ENCODE measurements at places on chromosomes 3 and 15.

DNA sequence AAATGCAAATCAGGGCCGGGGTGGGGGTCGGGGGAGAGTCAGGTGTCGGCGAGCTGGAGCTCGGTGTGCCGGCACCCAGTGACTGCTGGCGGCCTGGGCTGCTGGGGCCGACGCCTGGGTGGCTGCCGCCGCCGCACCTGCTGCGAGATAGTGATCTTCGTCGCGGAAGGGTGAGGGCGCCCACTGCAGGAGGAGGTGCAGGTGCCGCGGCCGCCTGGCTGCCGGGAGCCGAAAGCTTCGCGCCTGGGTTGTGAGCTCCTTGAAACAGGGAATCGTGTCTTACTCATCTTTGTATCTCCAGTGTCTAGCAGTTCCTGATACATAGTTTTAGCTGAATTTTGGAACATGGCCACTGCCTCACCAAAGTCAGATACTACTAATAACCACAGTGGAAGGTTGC is 64.0 kb upstream of the CPOX start:
- DNase-seq = no peak

DNA sequence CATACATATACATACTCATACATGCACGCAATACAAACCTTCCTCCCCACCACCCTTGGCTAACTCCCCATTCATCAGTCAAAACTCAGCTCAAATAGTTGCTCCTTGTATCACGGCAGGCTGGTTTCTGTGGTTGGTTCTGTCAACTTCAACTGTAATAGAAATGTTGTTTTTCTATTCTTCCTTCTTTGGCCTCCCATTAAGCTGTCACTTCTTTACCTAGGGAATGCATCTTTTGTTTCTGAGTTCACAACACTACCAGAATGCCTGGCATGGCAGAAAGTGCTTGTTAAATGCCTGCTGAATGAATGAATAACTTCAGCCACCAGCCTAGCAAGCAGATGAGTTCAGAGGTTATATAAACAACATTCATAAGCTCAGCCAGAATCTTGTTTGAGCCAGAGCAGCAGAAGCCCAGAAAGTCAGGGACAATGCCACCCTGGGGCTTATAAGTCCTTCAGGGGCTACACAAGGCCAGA is 63.1 kb downstream of the B3GALNT1 start:
- DNase-seq = peak; percentile 10

DNA sequence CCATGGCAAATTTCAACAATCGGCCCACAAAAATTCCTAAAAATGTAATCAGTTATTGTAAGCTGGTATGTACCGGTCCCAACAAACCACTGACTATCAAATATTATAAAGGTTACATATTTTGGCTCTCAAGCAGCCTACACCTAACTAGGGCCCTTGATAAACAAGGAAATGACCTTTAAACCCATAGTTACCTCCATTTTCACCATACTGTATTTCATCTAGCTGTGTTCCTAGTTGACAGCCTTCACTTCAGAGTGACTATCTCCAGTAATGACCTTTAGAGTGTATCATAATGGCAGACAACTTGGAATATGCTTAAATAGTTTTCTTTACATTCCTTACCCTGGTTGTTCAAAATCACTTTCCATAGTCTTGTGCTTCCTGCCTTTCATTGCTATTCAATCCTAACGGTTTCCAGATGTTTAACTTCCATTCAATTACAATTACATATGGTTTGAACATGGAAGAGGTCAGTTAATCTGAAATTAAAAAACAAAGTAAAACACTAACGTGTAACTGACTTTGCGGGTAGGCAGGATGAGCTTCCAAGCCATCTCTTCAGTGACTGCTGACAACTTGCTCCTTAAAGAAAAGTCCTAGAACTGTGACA is 111.9 kb upstream of the TSC22D2 start:
- no peak for DNase-seq

- DNase-seq = no peak
Measured at GRCh38 chr15:100947760-100948429, 28.7 kb downstream of the LRRK1 start.

DNA sequence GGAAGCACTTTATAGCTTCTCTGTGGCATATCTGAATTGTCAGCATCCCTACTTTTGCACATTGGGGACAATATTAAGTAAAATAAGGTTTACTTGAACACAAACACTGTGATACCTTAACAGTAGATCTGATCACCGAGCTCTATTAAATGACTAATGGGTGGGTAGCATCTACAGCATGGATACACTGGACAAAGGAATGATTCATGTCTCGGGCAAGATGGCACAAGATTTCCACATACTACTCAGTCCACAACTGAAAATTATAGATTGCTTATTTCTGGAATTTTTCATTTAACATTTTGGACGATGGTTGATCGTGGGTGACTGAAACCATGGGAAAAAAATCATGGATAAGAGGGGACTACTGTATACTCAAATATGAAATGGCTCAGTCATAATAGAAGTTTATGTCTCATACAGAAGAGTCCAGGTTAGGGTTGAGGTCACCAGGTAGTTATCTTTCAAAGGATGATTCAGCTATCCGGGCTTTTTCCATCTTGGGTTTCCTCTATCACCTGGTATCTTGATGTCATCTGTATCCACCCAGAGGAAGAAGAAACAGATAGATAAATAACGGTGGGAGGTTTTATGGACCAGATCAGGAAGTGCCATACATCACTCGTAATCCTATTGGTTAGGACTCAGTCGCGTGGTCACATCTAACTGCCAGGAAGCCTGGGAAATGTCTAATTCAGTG is 320.0 kb upstream of the RARB start:
- DNase-seq = no peak

DNA sequence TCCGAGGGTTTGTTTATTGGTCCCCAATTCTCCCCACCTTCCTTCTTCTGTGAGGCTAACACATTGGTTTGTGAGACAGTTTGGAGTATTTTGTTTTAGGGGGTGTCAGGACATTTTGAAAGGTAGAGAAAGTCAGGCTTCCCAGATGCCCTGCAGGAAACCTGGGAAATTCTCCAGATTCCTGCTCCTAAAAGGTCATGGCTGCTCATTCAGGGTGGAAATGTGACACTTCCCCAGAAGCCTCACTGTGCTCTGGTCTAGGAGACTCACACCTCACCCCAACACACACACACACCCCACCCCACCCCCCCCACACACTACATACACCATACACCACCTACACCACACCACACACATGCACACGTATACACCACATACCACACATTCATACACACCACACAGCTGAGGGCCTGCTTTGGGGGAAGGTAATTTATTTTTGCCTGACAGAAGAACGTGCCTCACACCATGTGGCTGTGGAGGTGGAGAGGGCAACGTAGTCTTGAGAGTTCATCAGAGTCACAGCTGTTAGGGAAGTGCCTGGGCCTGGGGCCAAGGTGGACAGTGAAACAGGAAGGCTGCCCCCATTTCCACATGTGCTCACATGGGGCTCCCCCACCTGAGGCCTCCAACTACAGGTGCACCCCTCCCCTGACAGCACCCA is 40.4 kb upstream of the LIMD1 start:
- DNase-seq = no peak

GRCh38 chr3:14410503-14411165 is 8.2 kb downstream of the SLC6A6 start:
- DNase-seq = peak; percentile 85

DNA sequence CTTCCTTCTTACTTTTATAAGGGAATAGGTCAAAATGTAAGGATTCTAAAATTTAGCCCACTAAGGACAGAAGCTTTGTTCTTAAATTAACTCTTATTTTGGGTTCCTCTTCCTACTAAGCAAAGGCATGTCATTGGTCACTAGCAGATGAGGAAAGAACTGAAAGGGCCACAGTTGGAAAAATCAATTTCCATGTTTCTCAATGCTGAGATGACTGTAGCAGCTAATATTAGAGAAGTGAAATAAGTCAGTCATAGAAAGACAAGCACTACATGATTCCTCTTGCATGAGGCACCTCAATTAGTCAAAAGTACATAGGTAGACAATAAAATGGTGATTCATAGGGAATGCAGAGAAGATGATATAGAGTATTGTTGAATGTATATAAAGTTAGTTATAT is 353.7 kb downstream of the RSL24D1 start:
- DNase-seq = no peak

DNA sequence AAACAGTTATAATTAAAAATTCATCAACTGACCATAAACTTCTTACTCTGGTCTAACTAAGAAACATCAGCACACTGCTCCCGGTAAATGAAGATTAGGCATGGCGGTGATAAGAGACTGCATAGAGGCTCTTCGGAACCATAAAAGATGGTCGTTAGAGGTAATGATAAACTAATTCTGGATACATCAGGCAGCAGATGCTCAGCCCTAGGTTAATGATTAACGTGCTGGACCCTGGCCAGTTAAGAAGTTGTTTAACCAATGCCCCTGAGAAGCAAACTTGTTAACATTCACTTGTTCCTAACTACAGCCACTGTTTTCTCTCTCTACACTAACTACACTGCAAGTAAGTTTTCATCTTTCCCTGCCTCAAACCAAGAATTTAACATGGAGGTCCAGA is 111.5 kb downstream of the PDZRN3 start:
- no peak for DNase-seq

DNA sequence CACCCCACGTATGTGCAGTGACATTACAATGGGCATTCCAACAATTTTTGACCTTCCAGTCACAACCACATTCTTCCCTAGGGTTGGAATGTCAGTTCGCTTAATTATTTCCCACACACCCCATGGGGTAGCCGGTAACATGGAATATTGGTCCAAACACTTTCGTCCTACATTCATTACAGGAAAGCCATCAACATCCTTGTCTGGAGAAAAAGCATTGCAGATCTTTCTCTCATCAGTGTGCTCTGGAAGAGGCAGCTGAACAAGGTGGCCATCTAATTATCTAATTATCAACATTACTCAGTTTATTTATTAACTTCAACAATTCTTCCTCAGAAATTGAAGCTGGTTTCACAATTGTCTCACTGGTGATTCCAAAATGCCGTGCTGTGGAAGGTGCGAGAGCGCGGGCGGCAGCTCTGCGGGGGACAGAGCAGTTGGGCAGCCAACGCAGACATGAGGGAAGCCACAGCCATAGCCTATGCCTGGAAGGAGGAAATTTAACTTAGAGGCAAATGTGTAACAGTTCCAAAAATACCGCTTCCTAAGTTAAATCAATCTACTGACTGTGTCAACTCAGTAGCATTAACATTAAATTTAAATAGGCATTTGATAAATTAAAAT is 1158.9 kb upstream of the EPHA6 start:
- no peak for DNase-seq

DNA sequence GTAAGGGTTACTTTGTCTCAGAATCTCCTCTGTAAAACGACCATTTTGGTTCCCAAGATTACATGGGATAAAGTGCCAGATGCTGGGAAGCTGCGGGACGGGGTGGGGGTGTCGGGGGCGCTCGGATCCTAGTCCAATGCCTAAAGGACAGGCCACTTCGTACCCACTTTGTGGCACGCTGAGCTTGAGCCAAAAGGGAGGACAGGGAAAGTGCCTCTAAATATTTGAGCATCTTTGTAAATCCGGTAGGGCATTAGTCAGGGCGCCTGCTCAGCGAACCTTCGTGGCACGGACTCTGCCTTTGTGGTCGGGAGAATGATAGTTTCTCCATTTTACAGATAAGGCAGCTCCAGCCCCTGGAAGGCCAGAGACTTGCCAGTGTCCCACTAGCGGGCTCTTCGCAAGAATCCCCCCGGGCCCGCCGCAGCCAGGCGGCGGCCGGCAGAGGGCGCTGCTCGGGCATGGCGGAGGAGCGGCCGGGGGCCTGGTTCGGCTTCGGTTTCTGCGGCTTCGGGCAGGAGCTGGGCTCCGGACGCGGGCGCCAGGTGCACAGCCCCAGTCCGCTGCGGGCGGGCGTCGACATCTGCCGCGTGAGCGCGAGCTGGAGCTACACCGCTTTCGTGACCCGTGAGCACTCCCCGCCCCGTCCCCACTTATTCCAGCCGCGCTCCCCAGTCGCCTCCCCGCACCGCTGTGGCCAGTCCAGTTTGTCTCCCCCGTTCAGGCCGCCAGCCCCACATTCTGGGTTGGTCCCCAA is 1.8 kb downstream of the RCCD1 start:
- DNase-seq = peak; percentile 95

- DNase-seq = no peak
Measured at GRCh38 chr15:77181305-77182074, 110.6 kb upstream of the TSPAN3 start.

DNA sequence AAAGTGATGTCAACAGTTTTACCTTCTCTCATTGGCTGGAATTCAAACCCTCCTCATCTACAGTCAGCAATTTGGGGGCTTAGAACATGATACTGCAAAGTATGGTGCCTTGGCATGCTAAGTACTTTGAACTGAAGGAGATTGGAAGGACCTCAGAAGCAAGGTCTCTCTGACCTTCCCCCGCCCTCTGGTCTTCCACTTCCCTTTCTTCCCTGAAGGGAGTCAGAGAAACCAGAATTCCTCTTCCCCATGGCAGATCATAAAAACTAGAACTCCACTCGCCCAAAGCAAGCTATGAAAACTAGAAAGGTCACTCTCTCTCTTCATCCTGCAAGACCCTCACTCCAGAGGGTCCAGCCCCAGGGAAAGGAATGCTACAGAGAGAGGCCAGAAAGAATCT is 64.2 kb downstream of the CD200R1L start:
- no peak for DNase-seq

DNA sequence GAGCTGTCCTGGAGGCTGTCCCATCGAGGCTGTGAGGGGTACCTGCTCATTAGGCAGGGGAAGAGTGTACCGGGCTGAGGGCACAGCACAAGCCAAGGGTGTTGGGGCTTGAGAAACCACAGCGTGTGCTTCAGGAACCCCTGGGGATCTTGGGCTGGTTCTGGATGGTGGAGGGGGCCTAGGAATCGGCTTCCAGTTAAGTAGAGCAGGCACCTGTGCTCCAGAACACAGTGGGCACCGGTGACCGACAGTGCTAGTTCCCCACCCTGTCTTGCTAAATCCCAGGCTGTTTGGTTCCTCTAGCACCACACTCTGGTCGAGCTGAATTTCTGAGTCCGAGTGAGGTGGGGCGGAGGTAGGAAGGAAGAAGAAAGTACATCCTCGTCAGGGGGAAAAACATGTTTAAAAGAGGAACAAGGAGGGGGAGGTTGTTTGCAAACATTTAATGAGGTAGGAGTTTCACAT is 29.1 kb downstream of the SLC6A6 start:
- DNase-seq = no peak

DNA sequence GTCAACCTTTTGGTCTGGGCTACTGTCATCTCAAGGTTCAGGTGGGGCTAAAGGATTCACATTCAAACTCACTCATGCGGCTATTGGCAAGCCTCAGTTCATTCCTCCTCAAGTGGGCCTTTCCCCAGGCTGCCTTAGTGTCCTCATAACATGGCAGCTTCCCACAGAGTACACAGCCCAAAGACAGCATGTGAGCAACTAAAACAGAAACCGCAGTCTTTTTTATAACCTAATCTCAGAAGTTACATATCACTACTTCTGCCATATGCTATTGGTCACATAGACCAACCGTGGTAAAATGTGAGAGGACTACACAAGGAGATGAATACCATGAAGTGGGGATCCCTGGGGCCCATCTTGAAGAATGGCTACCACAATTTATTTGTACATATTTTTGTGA is 4.5 kb upstream of the CEP70 start:
- DNase-seq = no peak

GRCh38 chr3:25113891-25114290 is 314.2 kb upstream of the RARB start:
- DNase-seq = no peak
